ENCODE measurements at places on chromosomes 6 and 20.

- DNase-seq, result no peak
Measured at GRCh38 chr6:81450180-81450579, 302.3 kb downstream of the TENT5A start.

- no peak for DNase-seq
Measured at GRCh38 chr20:50621068-50621665, 70.2 kb downstream of the RIPOR3 start.

DNA sequence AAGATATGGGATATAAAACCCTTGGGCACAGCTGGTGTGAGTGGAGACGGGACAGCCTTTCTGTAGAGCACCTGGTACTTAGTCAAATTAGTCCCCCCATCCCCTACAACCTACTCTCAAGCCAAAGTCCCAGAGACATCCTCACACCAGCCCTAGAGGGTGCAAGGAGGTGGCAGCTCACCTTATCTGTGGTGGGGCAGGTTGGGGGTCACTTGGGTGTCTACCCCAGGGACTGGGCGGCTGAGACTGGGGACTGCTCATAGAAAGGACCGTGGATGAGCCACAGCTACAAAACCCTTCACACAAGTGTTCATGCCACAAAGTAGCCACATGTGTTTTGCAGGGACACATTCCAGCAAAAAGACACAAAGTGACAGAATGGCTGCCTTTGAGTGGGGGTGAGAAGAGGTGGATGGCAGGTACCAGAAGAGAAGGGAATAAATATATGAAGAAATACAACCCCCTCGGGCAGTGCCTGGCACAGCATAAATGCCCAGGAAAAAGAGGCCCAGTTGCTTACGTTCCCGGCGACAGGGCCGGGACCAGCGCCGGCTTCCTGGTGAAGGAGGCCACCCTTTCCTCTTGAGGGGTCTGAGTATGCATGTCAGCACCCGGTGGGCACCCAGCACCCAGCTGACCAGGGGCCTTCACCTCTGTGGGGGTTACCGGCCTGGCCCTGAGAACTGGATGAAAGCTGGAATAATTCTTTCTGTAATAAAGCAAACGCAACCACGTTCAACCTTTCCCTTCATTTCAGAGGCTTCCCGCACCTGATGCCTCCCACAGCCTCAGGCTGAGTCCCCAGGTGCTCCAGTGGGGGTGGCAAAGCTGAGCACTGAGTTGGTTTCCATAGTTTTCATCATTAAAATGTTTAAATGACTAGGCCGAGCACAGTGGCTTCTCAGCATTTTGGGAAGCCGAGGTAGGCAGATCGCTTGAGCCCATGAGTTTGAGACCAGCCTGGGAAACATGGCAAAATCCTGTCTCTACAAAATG lies 14.4 kb upstream of the CEBPB start:
- no peak for DNase-seq

DNA sequence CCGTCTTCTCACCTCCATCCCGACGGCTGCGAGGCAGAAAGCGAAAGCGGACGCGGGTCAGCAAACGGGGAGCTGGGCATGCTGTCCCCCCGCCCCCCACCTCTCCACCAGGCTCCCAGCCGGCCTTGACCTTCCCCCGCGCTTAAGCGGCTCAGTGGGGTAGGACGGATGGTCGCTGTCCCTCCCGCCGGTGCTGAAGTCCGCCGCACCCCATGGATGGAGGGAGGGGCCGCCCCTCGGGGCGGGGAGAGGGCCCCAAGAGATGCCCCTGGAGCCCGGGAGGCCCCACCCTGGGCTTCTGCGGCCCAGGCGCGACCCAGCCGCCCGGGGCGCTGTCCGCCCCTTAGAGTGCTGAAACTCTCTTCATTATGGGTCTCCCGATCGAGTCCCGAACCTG lies at the start of gene KCNB1:
Gene KCNB1 (minus strand): TSS at position 48 of the 397 bp plus-strand sequence. CDS start 188 bp downstream, outside the sequence.
- no peak for DNase-seq

DNA sequence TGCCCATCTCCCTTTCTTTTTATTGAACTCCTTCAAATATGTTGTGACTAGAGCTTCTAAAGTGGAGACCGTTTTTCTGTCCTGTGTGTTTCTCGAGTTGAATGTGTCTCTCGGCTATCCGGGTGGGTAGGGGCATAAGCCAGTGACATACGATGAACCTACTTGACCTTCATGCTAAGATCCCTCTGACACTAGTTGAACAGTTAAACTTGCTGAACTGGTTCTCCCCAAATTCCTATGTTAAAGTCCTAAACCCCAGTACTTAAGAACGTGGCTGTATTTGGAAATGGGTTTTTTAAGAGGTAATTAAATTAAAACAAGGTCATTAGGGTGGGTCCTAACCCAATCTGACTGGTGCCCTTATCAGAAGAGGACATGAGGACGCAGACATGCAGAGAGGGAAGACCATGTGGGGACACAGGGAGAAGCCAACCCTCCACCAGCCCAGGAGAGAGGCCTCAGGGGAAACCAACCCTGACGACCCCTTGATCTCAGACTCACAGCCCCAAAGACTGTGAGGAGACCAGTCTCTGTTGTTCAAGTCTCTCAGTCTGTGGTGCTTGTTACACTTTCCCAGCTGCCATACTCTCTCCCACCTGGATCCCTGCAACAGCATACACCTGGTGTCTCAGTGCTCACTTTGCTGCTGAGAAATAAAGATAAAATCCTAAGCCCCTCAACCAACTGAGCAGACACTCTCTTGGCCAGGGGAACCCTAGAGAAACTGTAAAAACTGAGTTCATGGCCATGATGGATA lies 208.4 kb downstream of the MYLK4 start:
- DNase-seq, result no peak

DNA sequence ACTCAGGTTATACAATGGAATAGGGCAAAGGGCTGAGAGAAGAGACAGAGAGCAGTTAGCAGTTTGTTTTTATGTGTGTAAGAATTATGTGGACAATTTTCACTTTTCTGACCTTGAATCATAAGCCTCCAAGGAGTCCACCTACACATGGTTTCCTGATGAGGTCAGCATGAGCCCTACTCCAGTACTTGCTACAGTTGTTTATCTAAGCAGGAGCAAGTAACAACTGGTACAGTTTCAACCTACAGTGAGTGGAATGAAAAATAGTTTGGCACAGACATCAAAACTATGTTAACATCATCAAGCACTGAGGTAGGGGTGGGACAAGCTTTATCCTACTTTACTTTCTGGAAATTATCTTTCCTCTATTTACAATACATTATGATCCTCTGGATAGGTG lies 426.7 kb upstream of the ID4 start:
- DNase-seq, result no peak

GRCh38 chr6:116389357-116389756 lies 18.6 kb downstream of the DSE start:
- DNase-seq, result no peak

DNA sequence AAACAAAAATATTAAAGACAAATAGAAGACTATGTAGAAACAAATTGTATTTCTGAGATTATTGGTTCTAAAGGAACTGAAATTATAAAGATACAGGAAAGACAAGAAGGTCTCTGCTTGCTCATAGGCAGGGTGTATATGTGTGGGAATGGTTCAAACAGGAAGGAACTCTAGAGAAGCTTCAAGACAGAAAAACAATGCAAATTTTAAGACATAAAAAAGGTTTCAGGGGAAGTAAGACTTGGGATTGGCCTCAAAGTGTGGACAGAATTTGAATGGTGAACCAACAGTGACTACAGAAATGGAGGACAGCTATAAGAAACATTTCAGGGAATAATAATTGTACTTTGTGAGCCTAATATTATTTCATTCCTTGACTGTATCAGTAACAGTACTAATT lies 50.3 kb downstream of the OR2B2 start:
- DNase-seq, result no peak

DNA sequence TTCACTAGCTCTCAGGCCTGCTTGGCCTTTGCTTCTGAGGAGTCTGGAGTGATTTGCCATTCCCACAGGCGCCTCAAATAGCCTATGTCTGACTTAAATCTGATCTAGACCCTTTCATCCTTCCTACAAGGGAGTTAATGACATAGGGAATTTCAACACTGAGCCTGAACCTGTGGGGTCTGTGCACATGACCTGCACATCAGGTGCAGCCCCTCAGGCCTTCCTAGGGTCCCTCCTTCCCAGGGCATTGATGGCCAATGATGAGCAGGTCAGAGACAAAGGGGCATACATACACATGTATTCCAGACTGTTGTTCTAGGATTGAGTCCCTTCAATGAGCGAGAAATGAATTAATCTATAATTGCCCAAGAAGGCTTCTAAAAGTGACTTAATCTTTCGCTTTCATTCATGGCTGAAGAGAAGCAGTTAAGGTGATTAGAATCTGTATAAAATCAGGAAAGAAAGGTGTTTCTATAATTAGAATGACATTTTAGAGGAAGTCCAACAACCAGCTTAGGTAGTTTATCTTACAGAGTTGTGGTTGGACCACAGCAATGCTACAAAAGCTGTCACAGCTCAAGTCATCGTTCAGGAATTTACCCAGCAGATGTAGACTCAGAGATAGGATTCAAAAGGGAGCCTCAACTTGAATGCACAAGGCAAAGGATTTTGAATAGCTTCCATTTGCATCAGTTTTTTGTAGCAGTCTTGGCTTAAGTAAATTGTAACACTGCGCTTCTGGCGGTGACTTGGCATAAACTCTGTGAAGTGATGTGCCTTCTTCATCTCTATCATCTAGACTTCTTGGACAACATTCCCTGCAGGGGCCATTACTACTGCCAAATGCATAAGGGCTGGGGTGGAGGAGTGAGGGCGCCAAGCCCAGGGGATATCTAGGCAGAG lies 27.0 kb upstream of the TBC1D7 start:
- DNase-seq, result no peak

DNA sequence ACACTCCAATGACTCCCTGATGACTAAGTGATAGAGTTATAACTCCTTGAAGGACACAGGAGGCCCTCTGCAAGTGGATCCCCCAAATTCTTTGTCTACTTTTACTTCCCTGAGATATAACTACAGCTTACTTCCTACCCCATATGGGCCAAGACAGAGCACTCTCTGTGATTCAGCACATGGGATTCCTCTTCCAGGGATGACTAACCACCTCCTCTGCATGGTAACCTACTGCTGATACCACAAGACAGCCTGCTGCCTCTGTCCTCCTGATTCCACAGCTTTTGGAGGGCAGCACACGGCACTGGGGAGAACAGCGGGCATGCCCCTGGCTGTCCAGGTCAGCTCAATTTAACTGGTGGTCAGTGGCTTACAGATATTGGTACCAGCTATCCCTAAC lies 675.7 kb upstream of the AGPAT4 start:
- DNase-seq, result no peak

DNA sequence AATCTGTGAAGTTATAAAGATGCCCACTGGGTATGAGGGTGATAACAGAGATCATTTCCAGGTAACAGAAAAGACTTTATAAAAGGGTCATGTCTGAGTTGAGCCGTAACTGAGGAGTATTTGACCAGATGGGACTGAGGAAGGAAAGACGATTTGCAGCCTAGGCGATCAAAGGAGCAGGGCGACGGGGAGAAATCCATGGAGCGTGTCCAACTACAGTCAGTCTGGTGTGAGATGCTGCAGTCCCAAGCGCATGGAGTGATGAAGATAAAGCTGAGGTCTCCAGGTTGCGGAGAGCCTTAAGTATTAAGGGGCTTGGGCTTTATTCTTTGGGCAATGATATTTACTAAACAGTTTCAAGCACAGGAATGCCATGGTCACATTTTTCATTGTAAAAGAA lies 166.7 kb downstream of the PRKN start:
- no peak for DNase-seq

DNA sequence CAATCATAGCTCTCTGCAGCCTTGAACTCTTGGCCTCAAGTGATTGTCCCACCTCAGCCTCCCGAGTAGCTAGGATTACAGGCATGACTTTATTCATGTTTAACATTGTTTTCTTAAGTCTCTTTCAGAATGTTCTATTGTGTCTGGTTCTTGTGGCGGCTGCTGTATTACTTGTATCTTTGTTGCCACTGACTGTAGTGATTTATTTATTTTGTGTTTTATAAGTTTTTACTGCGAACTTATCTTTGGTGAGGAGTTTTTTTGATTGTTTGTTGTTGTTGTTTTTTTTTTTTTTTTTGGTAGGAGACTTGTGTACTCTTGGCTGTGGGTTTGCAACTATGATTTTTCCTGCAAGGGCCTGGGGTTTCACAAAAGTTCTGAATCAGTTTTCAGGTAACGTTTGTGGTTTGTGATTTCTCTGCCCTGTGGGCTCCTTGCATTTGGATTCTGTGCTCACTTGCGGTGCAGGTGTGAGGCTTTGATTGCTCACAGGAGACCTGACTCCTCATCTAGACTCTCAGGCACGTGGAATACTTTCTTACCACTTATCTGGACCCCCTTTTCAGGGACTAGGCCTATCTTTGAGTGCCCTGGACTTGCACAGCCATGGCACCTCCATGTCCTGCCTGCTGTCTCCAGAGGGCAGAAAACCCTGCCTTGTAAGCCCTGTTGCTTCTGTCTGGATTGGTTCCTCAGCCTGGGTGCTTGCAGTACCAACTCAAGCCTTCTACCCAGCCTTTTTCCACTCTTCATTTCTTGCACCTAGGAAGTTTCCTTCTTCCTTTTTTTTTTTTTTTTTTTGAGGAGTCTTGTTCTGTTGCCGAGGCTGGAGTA lies 25.2 kb downstream of the KIF25 start:
- no peak for DNase-seq

GRCh38 chr20:50898475-50898874 lies 32.8 kb downstream of the ADNP start:
- no peak for DNase-seq

DNA sequence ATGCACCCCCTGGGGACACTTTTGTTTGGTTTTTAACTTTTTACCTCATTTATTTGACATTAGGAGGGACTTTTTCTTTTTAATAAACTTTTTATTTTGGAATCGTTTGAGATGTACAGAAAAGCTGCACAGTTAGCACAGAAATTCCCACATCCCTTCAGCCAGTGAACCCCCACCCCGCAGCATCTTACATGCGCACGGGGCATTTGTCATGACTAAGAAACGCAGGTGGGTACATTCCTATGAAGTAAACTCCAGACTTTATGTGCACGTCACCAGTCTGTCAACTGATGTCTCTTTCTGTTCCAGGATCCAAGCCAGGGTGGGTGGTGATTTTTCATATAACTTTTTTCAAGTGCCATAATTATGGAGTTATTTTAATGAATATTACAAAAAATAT lies 4.9 kb upstream of the ZNF831 start:
- DNase-seq, result no peak

GRCh38 chr20:59743767-59744485 lies 139.6 kb downstream of the PHACTR3 start:
- no peak for DNase-seq

- peak; percentile 15 for DNase-seq
Measured at GRCh38 chr6:44475779-44476434, 88.4 kb downstream of the CDC5L start.

GRCh38 chr6:126831461-126831860 lies 287.0 kb upstream of the RSPO3 start:
- no peak for DNase-seq

GRCh38 chr6:80341330-80341729 lies 234.9 kb downstream of the BCKDHB start:
- DNase-seq, result no peak

GRCh38 chr20:48164566-48165400 lies 379.5 kb upstream of the SULF2 start:
- DNase-seq, result no peak

DNA sequence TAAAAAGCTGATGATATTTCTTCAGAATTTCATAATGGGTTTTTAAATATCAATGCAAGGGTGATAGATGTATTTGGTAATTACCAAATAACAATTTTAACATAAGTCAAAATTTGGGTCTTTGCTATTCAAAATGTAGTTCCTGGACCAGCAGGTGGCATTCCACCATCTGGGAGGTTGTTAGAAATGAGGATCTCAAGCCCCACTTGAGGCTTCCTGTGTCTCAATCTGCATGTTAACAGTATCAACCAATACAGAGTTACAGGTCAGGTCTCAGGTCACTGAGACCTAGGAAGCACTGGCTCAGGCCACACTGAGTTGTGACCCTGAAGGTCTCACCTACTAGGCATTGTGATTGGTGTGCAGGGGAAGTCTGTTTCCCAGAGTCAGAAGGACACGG lies 57.2 kb upstream of the MTRF1L start:
- DNase-seq, result no peak

- DNase-seq, result no peak
Measured at GRCh38 chr20:15767586-15767985, 805.7 kb downstream of the KIF16B start.

Measured in stimulated activated CD4-positive, alpha-beta T cell treated with anti-CD3 and anti-CD28 coated beads, TNF-alpha, amount 100 ng/mL, for 1 hour (primary cell).